ENCODE measurements at places on chromosomes 6 and 20.

DNA sequence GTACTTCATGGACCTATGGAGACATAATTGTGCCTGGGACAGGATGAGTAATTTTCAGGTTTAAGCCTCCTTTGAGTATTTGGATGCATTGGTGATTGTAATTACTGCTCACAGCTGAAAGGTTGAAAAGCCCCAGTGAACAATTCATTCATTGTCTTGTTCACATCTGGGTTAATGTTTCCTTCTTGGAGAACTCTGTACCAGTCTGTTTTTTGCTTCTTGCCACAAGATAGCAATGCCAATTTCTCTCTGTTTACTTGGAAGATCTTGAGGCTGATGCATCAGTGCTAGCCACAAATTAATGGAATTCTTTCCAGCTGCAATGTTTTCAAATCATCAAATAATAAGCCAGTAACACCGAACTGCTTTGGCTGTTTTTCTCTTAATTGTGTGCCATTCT is 207.8 kb downstream of the BMP2 start:
- no peak for DNase-seq

GRCh38 chr6:127366282-127367022 is 23.0 kb upstream of the ECHDC1 start:
- DNase-seq = no peak

GRCh38 chr6:18360188-18360587 is 27.0 kb upstream of the RNF144B start:
- DNase-seq = no peak

- no peak for DNase-seq
Observed at GRCh38 chr20:50522053-50522674, 12.0 kb downstream of the PTPN1 start.

- DNase-seq = no peak
Observed at GRCh38 chr20:37282556-37282955, 6.9 kb upstream of the MANBAL start.

- no peak for DNase-seq
Observed at GRCh38 chr6:36603222-36604089, 9.3 kb downstream of the SRSF3 start.

Data from central memory CD8-positive, alpha-beta T cell (primary cell).